ENCODE measurements at places on chromosomes 12 and 14.
A peak's percentile ranks its signal among the peaks of the same experiment; 100 is the strongest.

- DNase-seq = no peak
Observed at GRCh38 chr14:65403231-65403630, 9.3 kb upstream of the FUT8 start.

DNA sequence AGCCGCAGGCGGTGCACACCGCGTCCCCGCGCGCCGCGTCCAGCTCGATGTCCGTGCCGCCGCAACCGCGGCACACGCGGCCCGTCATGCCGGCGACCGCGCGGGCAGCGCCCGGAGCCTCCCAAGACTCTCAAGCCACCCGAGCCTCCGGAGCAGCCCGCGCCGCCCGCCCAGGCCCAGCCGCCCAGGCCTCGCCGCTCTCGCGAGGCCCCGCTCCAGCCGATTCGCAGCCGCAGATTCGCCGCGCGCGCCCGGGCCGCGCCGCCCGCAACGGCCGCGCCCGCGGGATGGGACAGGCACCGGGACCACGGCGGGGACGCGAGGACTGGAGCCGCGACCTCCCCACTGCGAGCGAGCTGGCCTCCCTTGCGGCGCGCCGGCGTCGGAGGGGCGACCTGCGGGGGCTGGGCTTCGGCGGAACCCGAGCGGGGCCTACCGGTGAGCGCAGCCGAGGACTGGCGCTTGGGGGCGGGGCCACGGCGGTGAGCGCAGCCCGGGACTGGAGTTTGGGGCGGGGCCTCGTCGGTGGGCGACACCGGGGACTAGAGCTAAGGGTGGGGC, at the start of gene BRF1:
Gene BRF1 (minus strand): TSS at position 460 of the 561 bp plus-strand sequence. CDS start 372 bp downstream, at position 88.
- DNase-seq = peak; percentile 93

DNA sequence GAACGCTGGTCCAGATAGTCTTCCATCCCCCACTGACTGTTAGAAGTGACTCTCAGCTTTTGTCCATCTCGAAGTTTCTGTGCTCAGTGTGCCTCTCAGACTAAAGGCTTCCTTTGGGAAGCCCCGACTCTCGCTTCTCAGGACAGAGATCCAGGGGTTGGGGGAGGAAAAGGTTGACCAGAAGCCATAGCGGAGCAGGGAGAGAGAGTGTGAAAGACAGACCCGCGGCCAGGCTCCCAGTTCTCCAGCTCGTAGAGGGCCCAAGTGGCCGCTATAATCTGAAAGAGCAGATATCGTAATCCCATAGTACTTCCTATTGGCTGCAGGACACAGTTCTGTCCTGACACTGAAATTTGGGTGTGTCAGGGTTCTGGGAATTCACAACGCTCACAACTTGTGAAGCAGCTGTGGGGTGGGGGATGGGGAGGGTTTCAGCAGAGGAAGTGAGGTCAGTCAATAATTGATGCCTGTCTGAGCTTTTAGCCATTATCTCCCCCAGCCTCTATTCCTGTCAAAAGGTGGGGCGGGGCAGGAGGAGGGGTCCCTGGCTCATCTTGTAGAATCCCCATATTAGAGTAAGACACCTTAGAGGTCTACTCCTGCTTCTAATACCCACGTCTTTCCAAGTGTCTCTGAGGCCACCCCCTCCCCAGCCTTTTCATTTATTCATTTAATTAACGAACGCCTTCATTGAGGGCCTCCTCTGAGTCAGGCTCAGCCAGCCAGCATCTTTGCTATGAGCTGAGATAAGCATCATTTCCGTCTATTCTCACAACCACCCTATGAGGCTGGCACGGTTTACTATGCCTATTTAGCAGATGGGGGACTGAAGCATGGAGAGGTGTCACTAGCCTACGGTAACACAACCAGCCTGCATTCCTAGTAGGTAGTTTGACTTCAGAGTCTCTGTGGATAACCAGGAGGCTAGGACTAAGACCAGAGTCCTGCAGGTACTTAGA, 1.6 kb upstream of the ACVRL1 start:
- no peak for DNase-seq

GRCh38 chr12:5437589-5437988, 5.7 kb downstream of the NTF3 start:
- no peak for DNase-seq

GRCh38 chr12:81083018-81083417, 5.1 kb downstream of the ACSS3 start:
- DNase-seq = no peak

- no peak for DNase-seq
Observed at GRCh38 chr12:123771261-123771660, 9.2 kb downstream of the DNAH10 start.

DNA sequence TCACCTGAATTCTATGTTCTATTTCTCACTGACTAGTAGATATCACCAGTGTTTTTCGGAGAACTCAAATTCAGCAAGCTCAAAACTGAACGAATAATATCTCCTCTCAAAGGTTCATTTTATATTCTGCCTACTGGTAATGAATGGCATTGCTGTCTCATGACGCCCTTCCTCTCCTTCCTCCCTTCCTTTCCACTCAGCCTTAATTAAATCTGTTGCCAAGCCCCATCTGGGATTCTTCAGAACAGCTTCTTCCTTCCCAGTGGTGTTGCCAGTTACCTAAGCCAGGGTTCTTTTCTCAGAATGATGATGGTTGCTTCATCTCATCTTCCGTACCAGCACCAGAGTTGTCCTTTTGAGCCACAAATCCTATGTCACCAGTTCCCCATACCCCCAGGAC, 143.2 kb downstream of the SYNE2 start:
- no peak for DNase-seq

- no peak for DNase-seq
Observed at GRCh38 chr12:6765048-6765633, 1.0 kb upstream of the PTMS start.

- no peak for DNase-seq
Observed at GRCh38 chr12:31589904-31590641, 863 bp downstream of the DENND5B start.

DNA sequence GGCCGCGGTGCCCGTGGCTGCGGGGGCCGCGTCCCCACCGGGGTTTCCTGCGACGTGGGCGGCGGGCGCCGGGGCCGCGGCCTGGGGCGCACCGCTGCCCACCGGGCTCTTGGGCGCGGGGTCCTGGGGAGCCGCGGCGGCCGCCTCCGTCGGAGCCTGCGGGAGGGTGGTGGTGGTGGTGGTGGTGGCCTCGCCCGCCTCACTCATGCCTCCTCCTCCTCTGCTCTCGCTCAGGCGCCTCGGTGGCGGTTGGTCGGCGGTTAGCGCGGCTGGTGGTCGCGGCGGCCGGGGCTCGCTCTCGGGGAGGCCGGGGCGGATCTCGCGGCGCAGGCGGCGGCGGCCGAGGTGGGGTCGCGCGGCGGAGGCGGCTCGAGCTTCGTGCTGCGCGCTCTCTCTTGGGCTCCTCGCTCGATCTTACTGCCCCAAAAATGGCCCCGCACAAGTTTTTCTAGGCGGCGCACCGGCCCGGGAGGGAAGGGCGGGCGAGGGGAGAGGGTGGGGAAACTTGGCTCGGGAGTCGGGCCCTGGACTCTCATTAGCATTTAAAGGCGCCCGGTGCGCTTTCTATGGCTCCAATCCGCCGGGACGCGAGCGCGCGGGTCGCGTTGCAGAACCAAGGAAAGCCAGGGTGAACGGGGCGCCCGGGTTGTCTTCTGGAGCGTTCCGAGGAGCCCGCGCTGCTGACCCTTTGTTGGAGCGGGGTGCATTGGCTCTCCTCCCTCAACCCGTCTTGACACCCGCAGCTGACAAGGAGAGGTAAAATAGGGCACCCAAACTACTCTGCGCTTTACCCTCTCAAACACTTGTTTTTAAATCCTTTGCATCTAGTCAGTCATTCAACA, at the start of gene YBX3:
Gene YBX3 (minus strand): TSS at position 419 of the 842 bp plus-strand sequence. CDS start 212 bp downstream, at position 207.
- no peak for DNase-seq

GRCh38 chr12:57552835-57553313, 3.0 kb downstream of the KIF5A start:
- no peak for DNase-seq

DNA sequence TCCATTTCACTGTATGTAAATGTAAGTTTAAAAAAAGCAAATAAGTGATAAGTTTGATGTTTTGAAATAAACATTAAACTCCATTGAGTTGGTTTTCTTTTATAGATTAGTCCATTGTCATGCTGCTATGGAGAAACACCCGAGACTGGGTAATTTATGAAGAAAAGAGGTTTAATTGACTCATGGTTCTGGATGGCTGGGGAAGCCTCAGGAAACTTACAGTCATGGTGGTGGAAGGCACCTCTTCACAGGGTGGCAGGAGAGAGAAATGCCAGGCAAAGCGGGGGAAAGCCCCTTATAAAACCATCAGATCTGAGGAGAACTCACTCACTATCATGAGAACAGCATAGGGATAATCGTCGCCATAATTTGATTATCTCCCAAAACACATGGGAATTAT, 48.4 kb upstream of the OXA1L start:
- no peak for DNase-seq

DNA sequence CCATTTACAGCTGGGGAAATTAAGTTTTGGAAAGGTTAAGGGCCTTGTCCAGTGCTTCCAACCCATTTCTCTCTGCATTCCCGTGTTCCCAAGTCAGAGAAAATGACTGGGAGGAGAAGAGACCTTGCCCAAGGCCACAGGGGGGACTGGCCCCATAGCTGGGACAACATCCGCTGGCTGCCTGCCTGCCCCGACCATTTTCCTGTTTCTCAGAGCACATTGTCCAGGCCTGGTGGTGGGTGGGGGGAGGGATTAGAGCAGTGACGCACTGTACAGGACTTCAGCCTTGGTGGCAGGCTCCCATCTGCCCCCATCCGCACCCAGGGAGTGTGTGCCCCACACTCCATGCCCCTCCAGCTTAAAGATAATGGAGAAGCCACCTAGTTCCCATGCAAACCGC, 27.7 kb downstream of the DIO3 start:
- DNase-seq = no peak

DNA sequence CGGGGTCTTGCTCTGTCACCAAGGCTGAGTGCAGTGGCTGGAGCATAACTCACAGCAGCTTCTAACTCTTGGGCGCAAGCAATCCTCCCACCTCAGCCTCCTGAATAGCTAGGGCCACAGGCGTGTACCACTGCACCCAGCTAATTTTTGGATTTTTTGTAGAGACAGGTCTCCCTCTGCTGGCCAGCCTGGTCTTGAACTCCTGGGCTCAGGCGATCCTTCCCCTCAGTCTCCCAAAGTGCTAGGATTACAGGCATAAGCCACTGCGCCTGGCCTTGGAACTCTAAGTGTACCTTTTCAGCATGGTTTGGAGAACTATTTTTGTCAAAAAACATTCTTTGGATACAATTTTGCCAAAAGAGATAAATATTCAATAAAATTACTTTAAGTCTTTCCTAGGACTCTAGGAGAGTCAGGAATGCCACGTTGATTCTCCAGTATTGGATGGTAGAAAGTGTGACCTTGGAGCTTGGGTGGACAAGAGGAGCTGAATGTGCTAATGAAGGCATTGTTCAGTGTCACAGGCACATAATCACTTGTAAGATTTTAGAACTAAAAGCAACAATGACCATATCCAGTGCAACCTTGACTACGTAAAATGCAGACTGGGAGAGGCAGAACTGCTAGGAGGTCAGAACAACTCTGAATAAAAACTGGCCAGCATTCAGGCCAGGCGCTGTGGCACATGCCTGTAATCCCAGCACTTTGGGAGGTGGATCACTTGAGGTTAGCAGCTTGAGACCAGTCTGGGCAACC, 2.8 kb downstream of the SRSF9 start:
- peak; percentile 43 for DNase-seq

- DNase-seq = no peak
Observed at GRCh38 chr14:104352493-104353220, 214.3 kb downstream of the KIF26A start.

DNA sequence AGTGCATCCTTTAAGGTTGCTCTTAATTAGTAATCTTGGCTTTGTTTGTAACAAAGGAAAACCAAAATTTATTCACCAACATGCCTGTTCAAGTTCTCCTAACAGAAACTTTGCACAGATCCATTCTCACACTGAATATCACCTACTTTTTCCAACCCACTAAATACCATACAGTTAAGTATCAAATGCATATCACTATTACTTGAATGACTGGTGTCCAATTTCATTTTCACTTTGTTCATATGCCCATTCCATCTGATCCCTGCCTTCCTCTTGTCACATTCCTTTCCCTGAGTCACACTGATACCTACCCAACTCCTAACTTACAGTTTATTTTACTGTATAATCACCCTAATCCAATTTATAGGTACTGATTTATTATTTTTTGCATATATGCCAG, 286.4 kb downstream of the NELL2 start:
- no peak for DNase-seq

DNA sequence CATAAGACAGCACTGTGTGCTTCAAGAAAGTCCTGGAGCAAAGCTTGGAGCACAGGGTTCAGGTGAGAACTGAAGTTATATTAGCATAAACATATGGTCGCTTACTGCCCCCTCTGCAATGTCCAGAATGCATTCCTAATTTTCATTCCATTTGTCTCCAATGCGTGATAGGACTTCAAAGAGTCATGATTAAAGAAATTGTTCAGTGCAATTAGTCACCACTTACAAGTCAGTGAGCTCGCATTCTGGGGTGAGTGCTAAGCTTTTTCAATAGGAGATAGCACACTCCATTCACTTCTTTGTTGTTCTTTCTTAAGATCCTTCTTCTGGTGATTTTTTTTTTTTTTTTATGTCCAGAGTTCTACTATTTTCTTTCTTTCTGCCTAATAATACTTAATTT, 398.4 kb downstream of the SYT1 start:
- DNase-seq = no peak

DNA sequence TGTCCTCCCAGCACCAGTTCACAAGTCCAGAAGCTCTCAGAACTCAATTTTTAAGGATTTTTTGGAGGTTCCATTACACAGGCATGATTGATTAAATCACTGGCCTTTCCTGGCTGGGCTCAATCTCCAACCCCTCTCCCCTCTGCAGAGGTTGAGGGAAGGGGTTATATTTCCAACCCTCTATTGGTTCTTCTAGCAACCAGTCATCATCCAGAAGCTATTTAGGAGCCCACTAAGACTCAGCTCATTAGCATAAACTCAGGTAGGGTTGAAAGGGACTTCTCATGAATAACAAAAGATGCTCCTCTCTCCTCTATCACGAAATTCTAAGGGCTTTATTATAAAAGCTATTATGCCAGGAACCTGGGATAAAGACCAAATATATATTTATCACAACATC, 41.5 kb downstream of the SPPL3 start:
- DNase-seq = no peak

DNA sequence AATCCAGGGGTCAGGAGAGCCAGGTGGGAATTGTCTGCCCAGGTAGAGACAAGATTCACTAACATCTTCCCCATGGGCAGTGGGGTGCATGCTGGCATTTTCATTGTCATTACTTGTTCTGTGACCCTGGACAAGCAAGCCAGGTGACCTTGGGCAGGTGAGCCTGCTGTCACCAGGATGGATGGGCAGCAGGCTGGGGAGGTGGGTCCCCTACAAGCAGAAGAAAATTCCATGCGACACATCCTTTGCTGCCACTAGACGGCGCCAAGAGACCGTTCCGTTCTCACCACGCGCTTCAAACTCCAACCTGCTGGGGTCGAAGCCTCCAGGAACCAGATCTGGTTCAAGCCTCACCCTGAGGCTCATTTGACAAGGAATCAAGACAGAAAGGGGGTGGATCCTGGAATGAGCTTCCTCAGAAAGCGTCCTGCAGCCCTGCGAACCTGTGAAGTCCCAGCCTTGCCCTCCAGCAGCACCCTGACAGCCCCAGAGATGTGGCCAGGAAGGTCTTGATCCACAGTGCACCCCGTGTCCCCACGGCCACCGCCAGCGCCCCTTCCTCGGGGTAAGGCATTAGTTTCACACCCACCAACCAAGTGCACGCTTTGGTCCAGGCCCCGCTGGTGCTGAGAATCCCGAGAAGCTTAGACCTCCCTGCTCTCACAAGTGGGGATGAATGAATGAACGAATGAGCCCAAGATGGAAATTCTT, 3.2 kb upstream of the DYNC1H1 start:
- peak; percentile 76 for DNase-seq

Measured in NCI-H1436 (cell line).